ENCODE measurements at places on chromosomes 16 and 17. TPM values are rescaled to one million over a fixed set of nuclear protein-coding genes. Genes with fewer than 3 reads are reported as not detected.

SPN gene
- total RNA-seq, result 0.07 TPM

- H3K4me1 ChIP-seq, result peaks cover 3% of the 10 kb centered on the region
- no peak overlapping the region for H3K4me3 ChIP-seq
- H3K27me3 ChIP-seq, result no peaks in the 10 kb centered on the region
- no peak for DNase-seq
These were observed 16.2 kb upstream of the MRC2 start for GRCh38 chr17:62611292-62611691.

- no peak for DNase-seq
- H3K4me3 ChIP-seq, result peak overlapping the region; percentile 74
- peaks cover 43% of the 10 kb centered on the region for H3K27me3 ChIP-seq
- H3K27ac ChIP-seq, result no peak overlapping the region
These were observed 2.2 kb downstream of the HID1 start for GRCh38 chr17:74970395-74970794.

GRCh38 chr16:30186782-30187555 lies 3.6 kb downstream of the CORO1A start:
- no peaks in the 10 kb centered on the region for H3K27me3 ChIP-seq
- DNase-seq, result peak; percentile 51
- H3K4me1 ChIP-seq, result peaks cover 5% of the 10 kb centered on the region
- H3K4me3 ChIP-seq, result peak overlapping the region; percentile 67

DNA sequence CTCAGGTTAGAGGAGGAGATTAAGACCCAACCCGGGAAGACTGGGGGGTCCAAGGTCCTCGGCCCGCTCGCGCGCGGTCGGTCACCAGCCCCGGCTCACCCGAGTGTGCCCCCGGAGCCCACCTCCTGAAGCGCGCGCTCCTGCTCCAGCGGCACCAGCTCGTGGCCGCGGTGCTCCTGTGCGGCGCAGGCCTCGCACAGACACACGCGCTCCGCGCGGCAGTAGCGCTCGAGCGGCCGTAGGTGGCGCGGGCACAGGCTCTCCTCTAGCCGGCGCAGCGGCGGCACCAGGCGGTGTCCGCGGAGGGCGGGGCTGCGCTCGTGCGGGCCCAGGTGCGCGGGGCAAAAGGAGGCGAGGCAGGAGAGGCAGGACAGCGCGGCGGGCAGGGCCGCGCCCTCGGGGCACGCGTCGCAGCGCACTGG lies 618 bp downstream of the TRIM47 start:
- H3K36me3 ChIP-seq, result no peaks in the 10 kb centered on the region
- H3K27me3 ChIP-seq, result peaks cover 65% of the 10 kb centered on the region
- H3K4me1 ChIP-seq, result peaks cover 5% of the 10 kb centered on the region
- no peak overlapping the region for H3K27ac ChIP-seq

DNA sequence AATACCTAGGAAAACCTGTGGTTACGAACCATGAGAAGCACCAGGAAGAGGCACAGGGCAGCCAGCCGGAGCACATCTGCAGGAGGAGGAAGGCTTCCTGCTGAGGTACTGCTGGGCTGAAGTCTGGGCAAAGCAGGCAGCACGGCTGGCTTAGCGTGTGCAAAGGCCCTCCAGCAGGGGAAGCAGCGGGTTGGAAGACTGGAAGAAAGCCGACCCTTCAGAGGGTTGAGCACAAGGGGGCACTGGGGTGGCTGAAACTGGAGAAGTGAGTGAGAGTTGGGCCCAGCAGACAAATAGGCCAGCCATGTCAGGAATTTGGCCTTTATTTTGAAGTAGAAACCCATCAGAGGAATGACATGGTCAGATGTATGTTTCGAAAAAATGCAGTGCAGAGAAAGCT lies 12.1 kb upstream of the HSD3B7 start:
- peaks cover 18% of the 10 kb centered on the region for H3K36me3 ChIP-seq
- no peaks in the 10 kb centered on the region for H3K27me3 ChIP-seq
- no peak overlapping the region for H3K4me3 ChIP-seq
- DNase-seq, result no peak

GRCh38 chr16:87416826-87417527 lies 24.8 kb downstream of the MAP1LC3B start:
- no peak for DNase-seq
- no peak overlapping the region for H3K4me3 ChIP-seq
- no peaks in the 10 kb centered on the region for H3K27me3 ChIP-seq
- peak overlapping the region; percentile 27 for H3K27ac ChIP-seq

KRTAP9-3 gene
- not detected for total RNA-seq

CCDC200 gene
- total RNA-seq, result not detected

DNA sequence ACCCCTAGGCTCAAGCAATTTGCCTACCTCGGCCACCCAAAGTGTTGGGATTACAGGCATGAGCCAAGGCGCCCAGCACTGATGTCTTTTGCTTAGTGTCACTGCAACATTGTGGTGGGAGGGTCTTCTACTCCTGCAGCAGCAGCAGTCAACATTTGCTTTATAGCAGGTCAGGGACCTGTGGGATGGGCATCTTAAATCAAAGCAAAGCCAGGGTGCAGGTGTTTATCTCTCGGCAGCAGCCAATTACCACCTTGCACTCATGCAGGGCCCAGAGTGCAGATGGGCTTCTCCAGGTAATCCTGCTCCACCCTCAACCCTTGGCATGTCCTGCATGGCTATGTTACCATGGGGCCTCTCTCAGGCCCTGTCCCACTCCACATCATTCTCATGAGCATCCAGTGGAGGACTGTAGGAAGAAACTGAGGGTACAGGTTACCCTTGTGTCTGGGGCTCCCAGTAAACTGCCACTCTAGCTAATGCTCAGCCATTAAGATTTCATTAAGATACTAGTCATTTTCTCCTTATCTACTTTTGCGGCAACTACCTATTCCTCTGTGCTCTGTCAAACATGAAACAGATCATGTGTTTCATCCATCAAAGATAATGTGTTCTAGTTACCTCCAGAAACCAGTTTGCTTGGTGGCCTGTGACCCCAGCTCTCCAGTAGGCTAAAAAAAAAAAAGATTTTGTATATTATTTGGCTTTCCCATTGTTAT lies 16.8 kb downstream of the ADGRG5 start:
- no peak overlapping the region for H3K4me3 ChIP-seq
- peaks cover 3% of the 10 kb centered on the region for H3K36me3 ChIP-seq
- H3K27me3 ChIP-seq, result peaks cover 23% of the 10 kb centered on the region
- no peaks in the 10 kb centered on the region for H3K4me1 ChIP-seq

TAC4 gene
- not detected for total RNA-seq

PLD6 gene
- 0.23 TPM for total RNA-seq

DNA sequence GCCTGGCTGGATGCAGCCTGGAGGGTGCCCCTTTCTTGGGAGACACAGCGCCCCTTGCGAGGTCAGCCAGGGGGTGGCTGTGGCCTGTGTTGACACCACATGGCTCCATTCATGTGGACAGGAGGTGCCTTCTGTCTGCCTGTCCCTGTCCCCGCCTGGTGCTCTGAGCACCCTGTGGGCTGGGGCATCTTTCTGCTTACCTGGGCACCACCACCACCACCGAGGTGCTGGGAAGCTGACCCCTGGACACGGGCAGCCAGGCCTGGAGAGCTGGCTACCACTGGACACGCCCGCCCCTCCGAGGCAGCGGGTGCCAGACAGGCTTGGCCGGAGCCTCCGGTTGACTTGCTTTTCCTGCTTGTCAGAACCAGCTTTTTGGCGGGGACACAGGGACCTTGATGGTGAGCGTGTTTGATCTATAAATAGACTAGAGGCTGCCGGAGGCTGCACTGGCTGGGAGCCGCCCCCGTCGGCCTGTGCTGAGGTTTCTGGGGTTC lies 121.3 kb upstream of the GSE1 start:
- no peak for DNase-seq
- peaks cover 8% of the 10 kb centered on the region for H3K4me1 ChIP-seq
- no peaks in the 10 kb centered on the region for H3K36me3 ChIP-seq
- no peaks in the 10 kb centered on the region for H3K27me3 ChIP-seq

DNA sequence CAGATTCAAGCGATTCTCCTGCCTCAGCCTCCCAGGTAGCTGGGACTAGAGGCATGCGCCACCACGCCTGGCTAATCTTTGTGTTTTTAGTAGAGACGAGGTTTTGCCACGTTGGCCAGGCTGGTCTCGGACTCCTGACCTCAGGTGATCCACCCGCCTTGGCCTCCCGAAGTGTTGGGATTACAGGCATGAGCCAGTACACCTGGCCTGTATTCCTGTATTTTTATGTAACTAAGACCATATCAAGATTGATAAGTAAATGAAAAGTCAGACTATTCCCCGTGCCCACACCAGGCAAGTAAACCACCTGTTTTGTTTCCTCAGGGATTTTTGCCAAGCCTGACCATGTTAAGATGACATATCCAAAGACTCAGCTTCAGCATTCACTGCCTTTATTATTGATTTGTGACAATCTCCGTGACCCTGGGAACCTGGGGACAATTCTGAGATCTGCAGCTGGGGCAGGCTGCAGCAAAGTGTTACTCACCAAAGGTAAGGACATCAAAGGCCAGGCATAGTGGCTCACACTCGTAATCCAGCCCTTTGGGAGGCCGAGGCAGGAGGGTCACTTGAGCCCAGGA lies 5.6 kb downstream of the MRM3 start:
- H3K4me1 ChIP-seq, result peaks cover 14% of the 10 kb centered on the region
- H3K27ac ChIP-seq, result no peak overlapping the region
- no peak overlapping the region for H3K4me3 ChIP-seq
- H3K27me3 ChIP-seq, result peaks cover 4% of the 10 kb centered on the region
- no peak for DNase-seq
- H3K36me3 ChIP-seq, result peaks cover 12% of the 10 kb centered on the region

KRT20 gene
- total RNA-seq, result not detected

- peaks cover 14% of the 10 kb centered on the region for H3K36me3 ChIP-seq
- H3K27ac ChIP-seq, result peak overlapping the region; percentile 69
- peak overlapping the region; percentile 51 for H3K4me3 ChIP-seq
- H3K4me1 ChIP-seq, result peaks cover 31% of the 10 kb centered on the region
- H3K27me3 ChIP-seq, result no peaks in the 10 kb centered on the region
These were observed 10.9 kb downstream of the DYNC1LI2 start for GRCh38 chr16:66740533-66740932.

DNA sequence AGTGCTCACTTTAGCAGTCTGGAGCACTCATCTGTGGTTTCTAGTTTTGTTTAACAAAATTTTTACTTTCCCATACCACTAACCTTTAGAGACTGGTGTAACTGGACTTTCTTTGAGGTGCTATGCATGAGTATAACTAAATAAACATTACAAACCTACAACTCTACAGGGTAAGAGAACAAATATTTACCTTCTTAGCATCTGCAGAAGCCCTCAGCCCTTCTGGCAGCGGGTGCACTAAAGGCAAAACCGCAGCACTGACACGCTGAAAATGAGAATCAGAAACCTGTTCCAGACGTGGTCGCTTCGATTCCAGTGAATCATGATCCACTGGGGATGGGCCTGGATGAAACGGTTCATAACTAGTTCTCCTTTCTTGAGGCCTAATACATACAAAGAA lies 43.7 kb downstream of the NCOR1 start:
- no peak overlapping the region for H3K27ac ChIP-seq
- DNase-seq, result no peak
- peaks cover 5% of the 10 kb centered on the region for H3K36me3 ChIP-seq
- H3K4me1 ChIP-seq, result no peaks in the 10 kb centered on the region

DNA sequence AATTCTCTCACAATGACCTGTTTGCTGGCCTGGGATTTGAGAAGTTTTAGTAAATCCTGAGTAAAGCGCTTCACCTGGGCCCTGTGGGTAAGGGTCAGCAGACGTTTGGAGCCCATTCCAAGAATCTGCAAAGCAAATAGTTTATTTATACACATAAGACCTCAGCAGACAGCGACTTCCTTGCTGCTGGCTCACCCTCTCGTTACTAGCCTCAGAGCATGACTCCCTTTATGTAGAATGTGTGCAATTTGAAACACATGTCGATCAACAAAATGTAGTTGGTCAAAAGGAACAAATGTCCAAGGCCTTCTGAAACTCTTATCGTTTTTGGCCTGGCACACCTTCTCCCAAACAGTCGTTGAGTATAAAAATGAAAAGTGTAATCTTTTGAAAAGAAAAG lies 31.3 kb downstream of the MARF1 start:
- no peaks in the 10 kb centered on the region for H3K4me1 ChIP-seq
- DNase-seq, result no peak
- H3K36me3 ChIP-seq, result peaks cover 17% of the 10 kb centered on the region
- H3K4me3 ChIP-seq, result no peak overlapping the region
- H3K27ac ChIP-seq, result no peak overlapping the region
- no peaks in the 10 kb centered on the region for H3K27me3 ChIP-seq

- DNase-seq, result no peak
- H3K4me3 ChIP-seq, result peak overlapping the region; percentile 92
- peaks cover 19% of the 10 kb centered on the region for H3K27me3 ChIP-seq
- H3K27ac ChIP-seq, result no peak overlapping the region
- no peaks in the 10 kb centered on the region for H3K36me3 ChIP-seq
- H3K4me1 ChIP-seq, result peaks cover 80% of the 10 kb centered on the region
These were observed 19.9 kb downstream of the GJD3 start for GRCh38 chr17:40344421-40345160.

BEAN1 gene
- 1.5 TPM for total RNA-seq

- no peaks in the 10 kb centered on the region for H3K36me3 ChIP-seq
- H3K27ac ChIP-seq, result no peak overlapping the region
- peaks cover 4% of the 10 kb centered on the region for H3K27me3 ChIP-seq
- no peaks in the 10 kb centered on the region for H3K4me1 ChIP-seq
These were observed 61.4 kb upstream of the IRX3 start for GRCh38 chr16:54347961-54348360.

DNA sequence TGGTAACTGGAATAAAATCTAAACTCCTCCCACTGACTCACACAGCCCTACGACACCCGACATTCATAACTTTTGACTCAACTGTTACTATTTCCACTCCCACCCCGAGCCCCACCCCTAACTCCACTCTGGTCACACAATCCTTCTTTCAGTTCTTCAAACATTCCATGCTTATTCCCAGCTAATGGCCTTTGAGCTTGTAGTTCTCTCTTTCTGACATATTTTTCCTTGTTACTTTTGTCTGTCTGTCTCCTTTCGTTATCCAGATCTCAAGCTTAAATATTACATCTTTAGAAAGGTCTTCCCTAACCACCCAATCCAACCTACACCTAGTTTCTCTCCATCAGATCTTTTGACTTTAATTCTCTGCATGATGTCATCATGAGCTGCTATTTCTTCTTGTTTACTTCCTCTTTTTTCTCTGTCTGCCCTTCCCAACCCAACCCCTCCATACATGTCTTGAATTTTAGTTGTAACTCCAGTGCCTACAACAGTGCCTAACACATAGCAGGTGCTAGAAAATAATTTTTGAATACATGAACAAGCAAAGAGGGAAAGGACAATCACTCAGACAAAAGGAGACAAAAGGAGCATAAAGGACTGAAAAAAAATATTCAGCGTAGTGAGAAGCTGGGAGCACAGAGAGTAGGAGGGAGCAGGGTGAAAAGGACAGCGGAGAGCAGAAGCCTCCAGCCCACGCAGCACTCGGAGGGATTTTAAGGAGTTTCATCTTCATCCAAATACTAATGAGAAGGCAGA lies 65.2 kb upstream of the SMIM36 start:
- no peak for DNase-seq
- no peak overlapping the region for H3K4me3 ChIP-seq
- peaks cover 2% of the 10 kb centered on the region for H3K27me3 ChIP-seq

GRCh38 chr17:8839410-8839935 lies 28.0 kb downstream of the PIK3R6 start:
- H3K27me3 ChIP-seq, result no peaks in the 10 kb centered on the region
- no peak overlapping the region for H3K4me3 ChIP-seq
- H3K27ac ChIP-seq, result no peak overlapping the region
- peaks cover 16% of the 10 kb centered on the region for H3K4me1 ChIP-seq
- no peak for DNase-seq

CIAPIN1 gene
- 103 TPM for total RNA-seq

ATF7IP2 gene
- total RNA-seq, result 19.4 TPM

CMTM2 gene
- 0.54 TPM for total RNA-seq

- peak; percentile 65 for DNase-seq
- peak overlapping the region; percentile 91 for H3K4me3 ChIP-seq
- H3K27ac ChIP-seq, result peak overlapping the region; percentile 75
- peaks cover 14% of the 10 kb centered on the region for H3K4me1 ChIP-seq
- peaks cover 62% of the 10 kb centered on the region for H3K27me3 ChIP-seq
These were observed 38.4 kb upstream of the CSNK2A2 start for GRCh38 chr16:58236231-58236690.

PMP22 gene
- total RNA-seq, result 15.6 TPM

Measured in neural crest cell (in vitro differentiated cells).